ENCODE measurements at places on chromosomes 3 and 15.

DNA sequence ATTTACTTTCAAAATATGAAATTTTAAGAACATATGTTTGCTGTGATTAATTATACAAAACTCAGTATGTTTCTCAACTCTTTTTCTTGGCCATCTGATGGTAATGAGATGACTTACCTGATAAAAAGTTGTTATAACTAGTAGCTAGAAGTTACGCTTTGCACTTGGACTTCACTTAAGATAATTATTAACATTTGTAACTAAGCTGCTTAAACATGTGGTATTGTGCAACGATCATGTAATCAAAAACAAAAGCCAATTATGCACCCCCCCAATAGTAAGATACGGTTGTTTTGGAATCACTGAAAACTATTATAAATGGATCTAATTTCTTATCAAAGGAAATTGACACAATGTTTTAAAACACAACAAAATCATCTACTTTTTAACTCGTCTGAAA lies 342.9 kb downstream of the CNTN3 start:
- no peak for DNase-seq

DNA sequence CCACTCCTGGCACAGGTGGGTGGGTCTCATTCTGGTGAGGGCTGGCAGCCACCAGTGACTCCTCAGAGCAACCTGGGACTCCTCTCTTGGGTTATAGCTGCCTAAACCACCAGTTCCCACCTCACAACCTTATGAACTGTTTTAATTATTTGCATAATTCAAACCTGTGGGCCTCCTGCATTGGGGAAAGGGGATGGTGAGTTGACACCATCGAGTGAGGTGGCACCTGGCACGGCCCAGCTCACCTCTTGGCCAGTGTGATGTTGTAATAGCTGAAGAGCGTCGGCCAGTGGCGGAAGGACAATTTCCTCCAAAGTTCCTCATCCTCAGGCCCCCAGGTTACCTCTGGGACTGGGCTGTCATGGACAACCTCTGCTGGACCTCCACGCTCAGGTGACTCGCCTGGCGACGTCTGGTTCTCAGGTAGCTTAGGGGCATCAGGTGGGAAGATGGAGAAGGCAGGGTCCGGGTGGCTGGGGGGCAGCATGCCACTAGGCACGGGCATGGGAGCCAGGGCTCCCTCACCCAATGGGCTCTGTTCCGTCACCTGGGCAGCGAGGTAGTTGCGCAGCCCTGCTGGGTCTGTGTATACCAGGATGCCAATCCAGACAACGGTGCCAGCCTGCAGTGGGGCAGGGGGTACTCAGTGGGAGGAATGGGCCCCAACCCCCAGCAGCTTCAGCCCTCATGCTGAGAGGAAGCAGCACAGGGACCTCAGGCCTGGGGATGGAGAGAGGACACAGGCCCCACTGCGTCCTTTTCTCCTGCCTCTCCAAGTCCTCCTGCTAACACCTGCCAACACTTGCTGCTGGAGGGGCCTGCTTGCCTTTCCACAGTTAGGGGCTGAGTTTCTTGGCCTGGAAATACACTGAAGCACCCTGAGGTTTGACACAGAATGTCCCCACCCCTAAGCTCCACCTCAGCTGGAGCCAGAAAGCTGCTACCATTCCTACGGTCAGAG lies 38.5 kb downstream of the PTPN23 start:
- no peak for DNase-seq

DNA sequence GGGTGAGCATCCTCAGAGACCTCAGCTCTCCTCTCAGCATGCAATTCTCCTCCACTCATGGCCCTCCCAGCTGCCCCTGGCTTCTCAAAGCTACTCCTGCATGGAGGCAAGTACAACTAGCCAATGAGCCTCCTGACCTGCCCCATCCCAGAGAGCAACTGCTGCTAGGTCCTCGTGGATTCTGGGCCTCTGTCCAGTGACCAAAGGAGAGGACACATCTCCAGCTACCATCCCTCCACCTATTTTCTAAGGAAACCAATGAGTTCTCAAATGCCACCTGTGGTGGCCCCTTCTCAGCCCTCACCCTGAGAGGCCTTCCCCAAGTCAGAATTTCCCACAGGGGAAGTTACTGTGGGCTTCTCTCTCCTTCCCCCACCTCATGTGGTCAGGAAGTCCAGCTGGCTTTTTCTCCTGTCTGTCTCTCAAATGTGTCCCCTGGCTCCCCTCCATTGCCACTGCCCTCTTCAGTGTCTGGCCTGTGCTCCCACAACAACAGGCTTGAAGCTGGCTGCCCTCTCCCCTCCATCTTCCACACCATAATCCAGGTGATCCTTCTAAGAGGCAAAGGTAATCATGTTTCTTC lies 43.0 kb downstream of the LIPC start:
- DNase-seq, result no peak

DNA sequence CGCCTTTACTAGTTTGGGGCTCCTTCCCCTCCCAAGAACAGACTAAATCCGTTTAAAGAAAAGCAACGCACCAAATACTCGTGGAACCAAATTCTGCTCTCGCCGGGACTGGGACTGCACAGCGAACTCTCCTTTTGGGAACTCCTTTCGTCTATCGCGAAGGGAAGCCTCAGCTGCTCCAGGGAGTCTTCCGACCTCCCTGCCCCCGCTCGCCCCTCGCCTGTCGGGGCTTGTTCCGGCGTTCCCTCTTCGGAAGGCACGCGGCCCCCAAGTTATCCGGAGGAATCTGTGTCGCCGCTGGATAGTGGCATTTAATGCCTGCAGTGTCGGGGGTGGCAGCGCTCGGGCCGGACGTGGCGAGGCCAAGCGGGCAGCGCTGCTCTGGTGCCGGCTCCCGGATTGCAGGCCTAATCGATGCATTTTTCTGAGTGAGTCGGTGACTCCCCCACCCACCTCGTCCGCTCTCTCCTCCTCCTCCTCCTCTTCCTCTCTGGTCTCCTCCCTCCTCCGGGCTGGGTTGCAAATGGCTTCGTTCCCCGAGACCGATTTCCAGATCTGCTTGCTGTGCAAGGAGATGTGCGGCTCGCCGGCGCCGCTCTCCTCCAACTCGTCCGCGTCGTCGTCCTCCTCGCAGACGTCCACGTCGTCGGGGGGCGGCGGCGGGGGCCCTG lies at the start of gene TRIM71:
TSS of gene TRIM71 (plus strand) at position 440 of the 671 bp plus-strand sequence. CDS start at position 524, 84 bp downstream.
- DNase-seq, result peak; percentile 48

DNA sequence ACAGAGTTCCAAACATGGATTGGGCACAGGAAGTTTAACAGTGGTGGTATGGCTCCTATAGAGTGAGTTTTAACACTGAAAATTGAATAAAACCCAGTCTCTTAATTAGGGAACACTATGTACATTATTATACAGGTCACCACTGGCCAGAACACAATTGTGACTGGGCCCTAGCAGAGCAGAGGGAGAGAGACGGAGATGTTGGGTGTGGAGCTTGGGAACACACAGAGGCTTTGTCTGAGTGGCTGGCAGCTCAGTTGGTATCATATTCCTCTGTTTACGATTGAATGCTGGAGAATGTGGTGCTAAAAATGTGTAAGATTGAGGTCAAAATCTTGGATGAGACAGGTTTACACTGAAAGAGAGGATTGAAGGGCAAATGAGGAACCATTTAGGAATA lies 6.8 kb upstream of the MOBP start:
- DNase-seq, result no peak

DNA sequence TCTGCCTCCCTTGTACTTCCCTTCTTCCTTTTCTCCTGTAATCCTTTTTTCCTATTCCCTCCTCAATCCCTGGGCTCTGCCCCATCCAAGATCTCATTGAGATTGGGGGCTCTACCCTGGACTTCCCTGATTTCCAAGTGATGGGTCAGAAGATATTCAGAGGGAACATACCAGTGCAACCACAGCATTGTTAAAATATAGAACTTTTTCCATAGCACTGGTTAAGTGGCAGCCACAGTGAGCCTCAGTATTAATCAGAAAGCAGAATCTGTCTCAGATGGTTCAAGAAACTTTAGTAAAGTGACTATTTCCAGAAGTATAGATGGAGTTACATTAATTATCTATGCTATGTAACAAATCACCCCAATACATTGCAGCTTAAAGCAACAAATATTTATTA lies 18.7 kb upstream of the SCN10A start:
- no peak for DNase-seq

- DNase-seq, result no peak
Measured at GRCh38 chr15:57921371-57921770, 144.1 kb downstream of the ALDH1A2 start.

DNA sequence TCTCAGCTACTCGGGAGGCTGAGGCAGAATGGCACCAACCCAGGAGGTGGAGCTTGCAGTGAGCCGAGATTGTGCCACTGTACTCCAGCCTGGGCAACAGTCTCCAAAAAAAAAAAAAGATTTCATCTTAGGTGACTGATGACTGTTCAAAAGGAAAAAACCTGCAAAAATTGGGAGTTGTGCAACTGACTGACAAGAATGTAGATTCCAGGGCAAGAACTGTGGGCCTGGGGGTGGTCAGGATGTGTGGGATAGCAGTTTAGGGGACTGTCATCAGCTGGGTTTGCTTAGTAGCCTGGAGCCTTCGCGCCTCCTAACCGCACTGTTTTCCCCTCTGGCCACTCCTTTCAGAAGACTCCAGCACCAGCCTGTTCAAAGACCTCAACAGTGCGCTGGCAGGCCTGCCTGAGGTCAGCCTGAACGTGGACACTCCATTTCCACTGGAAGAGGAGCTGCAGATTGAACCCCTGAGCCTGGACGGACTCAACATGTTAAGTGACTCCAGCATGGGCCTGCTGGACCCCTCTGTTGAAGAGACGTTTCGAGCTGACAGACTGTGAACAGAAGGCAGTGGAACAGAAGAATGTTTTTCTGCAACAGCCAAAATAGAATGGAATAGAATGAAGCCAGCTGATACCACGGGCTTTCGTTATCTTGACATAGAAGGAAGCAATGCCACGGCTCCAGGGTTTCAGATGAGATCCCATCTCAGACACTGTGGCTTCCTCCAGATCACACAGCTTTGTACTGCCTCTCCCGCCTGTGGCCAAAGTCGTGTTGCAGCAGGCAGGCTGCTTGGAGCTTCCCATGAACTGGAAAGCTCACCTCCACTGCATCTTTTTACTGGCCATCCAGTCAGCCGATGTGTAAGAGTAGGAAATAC lies 75.3 kb upstream of the BLM start:
- DNase-seq, result no peak

GRCh38 chr3:194137506-194138474 lies 1.8 kb downstream of the HES1 start:
- DNase-seq, result peak; percentile 93

- DNase-seq, result no peak
Measured at GRCh38 chr15:100928632-100929280, 9.6 kb downstream of the LRRK1 start.

- DNase-seq, result no peak
Measured at GRCh38 chr15:42165106-42165505, 8.7 kb upstream of the PLA2G4F start.

- DNase-seq, result no peak
Measured at GRCh38 chr15:79003301-79003700, 58.5 kb upstream of the CTSH start.

GRCh38 chr3:66463054-66463631 lies 37.7 kb downstream of the LRIG1 start:
- no peak for DNase-seq

DNA sequence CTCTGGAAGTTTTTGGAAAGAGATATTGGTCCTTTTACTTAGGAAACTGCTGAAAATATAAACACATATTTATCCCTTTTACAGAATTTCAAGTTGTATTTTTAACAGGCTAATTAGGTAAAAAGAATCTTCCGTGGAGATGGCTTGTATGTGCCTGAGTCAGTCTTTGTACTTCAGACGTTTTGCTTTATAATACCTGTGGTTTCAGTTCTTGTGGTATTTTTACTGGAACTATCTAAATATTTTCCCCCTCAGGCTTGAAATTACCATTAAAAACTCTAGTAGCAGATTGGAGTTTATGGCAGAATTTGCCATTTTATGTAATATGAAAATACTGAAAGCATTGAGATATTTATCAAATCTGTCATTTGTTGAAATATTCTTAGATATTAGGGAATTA lies 151.6 kb upstream of the CGNL1 start:
- DNase-seq, result no peak

DNA sequence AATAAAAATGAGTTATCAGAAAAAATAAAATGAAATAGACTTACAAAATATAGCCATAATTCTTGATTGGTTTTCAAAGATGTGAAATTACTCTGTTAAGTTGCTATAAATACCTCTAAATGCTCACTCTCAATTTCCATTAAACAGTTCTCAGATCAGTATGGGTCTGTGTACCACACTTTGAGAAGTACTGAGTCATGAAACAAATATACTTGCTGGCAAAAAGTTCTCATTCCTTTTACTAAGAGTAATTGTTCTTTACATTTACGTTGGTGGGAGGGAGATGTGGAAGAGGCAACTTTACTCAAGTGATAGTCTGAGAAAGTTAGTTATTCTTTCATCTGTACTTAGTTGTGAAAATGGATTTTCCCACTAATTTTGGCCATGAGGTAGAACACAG lies 96.3 kb downstream of the ZNF385D start:
- DNase-seq, result no peak

- DNase-seq, result peak; percentile 69
Measured at GRCh38 chr15:78077053-78077870, at the start of gene TBC1D2B. Gene TBC1D2B (minus strand): TSS chr15:78077711. CDS start chr15:78077652, 59 bp downstream.

DNA sequence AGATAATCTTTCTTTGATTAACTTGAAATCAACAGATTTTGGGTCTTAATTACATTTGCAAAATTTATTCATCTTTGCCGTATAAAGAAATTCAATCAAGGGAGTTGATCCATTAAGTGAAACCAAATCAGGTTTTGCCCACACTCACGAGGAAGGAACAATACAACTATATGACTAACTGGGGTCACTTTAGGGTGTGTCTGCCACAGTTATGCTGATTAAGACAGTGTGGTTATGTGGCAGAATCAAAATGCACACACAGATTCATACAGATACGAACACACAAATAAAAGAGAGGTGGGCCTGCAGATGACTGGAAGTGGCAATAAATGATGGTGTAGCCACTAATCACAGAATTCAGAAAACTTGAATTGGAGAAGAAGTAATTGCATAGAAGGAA lies 543.5 kb downstream of the GABRG3 start:
- no peak for DNase-seq

GRCh38 chr3:134299185-134299887 lies 48.7 kb upstream of the RYK start:
- DNase-seq, result no peak

DNA sequence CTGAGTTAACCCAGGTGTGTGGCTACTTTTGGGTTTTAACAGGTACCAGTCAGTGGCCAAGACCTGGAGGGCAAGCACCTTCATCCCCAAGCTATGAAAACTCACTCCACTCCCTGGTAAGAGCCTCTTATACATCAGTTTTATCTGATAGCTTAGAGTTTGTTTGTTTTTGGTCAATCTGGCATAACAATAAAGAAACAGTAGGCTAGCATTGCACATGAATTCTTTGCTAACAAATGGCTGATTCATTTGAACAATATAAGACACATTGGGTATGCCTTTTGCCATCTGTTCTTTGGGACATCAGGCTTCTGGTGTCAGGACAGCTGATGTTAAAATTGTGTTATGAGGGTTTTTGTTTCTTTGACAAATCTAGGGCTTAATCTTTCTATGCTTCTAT lies 125.0 kb upstream of the CGNL1 start:
- no peak for DNase-seq

GRCh38 chr15:88512601-88513000 lies 33.9 kb downstream of the DET1 start:
- no peak for DNase-seq

GRCh38 chr3:47259114-47259513 lies 23.5 kb downstream of the KIF9 start:
- no peak for DNase-seq

Measured in NCI-H146 (cell line).